ENCODE measurements at places on chromosomes 16 and 17.

DNA sequence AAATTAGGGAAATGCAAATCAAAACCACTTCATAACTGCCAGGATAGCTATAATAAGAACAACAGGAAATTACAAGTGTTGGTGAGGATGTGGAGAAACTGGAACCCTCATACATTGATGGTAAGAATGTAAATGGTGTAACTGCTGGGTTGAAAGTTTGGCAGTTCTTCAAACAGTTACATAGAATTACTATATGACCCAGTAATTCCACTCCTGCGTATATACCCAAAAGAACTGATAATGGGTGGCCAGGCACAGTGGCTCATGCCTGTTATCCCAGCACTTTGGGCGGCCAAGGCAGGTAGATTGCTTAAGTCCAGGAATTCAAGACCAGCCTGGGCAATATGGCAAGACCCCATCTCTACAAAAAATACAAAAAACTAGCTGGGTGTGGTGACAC is 4.5 kb upstream of the CMTM4 start:
- no peak for DNase-seq

DNA sequence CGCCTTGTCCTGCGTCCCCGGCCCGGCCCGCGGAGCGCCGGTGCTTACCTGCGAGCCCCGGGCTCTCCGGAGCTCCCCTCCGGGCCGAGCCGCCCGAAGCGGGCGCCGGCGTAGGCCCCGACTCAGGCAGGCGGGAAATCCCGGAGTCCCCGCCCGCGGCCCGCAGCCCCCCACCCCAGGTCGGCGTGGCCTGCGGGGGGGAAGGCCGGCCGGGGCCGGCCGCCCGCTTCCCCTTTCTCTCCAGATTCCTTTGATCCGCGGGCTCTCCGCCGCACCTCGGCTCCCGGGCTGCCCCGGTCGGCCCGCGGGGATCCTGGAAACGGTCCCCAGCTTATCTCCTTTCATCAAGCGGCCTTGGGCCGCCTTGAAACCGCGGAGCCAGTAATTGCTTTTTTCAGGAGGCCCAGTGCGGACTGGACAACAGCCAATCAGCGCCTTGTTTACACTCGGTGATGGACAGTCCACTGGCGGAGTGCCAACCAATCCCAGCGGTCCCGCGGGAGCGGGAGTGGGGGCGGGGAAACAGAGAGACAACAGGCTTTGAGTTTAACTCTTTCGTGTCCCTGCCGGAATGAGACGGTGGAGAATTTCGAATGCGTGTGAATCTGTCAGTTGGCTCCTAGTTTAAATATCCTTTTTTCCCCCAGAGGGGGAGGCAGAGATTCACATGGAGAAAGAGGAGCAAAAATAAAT is 1.4 kb upstream of the BAHCC1 start:
- peak; percentile 97 for DNase-seq

DNA sequence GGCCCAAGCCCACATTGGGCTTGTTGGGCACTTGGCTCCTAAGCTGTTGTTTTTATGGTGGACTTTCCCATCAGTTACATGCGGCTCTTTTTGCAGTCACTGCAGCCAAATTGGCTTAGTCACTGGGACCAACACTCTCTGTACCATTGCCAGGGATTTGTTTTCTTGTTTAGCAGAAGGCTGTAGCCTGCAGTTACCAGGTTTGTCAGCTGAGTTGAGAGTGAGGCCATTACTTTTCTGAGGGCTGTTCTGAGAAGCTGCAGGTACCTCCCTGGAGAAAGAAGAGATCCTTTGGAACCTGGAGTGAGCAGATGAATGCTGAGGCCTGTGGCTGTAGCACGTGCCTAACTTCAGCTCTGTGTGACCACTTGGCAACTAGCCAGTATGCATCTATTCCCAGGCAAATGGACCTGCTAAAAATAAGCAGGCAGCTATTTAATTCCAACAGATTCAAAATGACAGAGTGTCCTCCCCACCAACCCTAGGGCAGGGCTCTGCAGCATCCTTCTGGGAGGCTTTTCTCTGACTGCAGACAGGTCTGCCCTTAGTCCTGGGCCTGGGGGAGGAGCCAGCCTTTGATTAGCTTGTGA is 12.9 kb downstream of the AKAP1 start:
- peak; percentile 40 for DNase-seq

DNA sequence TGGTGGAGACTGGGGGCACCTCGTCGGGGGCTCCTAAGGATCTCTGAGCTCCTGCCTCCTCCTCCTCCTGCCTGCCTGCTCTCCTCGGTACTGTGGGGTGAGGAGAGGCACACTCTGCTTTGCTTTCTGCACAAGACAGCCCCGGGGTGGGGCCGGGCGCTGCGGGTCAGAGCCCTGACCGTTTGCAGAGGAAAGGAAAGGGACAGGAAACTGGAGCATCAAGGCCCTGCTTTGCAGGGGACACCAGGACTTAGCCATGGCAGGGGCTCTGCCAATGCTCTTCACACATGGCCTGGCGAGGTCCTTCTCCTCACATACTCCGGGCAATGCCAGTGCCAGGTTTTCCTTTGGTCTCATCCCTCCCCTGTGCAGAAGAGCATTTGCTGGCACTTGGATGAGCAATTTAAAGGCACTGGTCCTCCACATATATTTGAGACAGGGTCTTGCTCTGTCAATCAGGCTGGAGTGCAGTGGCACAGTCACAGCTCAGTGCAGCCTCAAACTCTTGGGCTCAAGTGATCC is 23.8 kb upstream of the DOC2B start:
- DNase-seq = no peak

- no peak for DNase-seq
Measured at GRCh38 chr16:56936950-56937349, 5.0 kb downstream of the HERPUD1 start.

DNA sequence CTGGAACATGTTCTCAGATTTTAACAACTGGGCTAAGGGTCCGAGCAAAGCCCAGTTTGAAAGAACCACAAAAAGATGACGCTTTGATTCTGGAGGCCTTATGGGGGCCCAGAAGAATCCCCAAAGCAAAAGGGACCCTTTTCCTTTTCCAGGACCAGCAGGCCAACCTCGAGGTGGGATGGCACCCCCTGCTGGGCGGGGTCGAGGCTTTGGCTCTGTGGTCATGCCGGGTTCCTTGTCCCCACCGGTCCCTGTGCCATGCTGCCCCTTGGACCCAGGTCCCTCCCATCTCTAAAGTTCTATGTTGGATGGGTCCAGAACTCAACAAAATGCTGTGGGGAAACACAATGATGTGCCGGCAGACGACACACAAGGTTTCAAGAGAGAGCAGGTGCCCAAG is 30.9 kb downstream of the TMEM204 start:
- DNase-seq = peak; percentile 31

- DNase-seq = no peak
Measured at GRCh38 chr17:65684631-65685030, 123.2 kb upstream of the AXIN2 start.

DNA sequence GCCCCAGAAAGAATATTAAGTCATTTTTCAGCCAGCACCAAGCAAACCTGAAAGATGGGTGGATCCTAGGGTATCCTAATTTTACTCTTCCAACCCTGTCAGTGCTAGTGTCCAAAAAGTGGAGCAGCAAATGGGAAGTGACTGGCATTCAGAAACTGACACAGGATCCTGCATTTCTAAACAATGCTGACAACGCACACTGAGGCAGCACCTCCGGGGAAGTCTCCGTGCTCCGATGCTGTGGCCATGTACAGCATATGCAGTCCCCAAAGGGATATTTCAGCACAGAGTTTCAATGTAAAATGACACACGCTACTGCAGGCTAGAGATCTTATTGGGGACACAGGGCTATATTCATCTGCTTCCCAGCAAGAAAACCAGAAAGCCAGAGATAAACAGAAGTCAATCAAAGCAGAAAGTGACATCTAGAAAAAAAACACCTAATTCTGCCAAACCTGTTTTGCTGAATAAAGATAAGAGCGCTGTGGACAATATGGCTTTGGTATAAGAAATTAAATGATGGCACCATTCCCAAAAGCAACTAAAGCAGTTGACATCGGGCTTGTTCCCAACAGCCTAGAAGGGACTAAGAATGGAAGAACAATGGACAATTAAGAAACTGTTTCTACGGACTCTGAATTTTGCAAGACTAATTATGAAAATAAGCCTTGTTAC is 17.3 kb downstream of the XYLT1 start:
- no peak for DNase-seq

GRCh38 chr17:71392715-71393567 is 727.9 kb upstream of the SOX9 start:
- DNase-seq = peak; percentile 62

DNA sequence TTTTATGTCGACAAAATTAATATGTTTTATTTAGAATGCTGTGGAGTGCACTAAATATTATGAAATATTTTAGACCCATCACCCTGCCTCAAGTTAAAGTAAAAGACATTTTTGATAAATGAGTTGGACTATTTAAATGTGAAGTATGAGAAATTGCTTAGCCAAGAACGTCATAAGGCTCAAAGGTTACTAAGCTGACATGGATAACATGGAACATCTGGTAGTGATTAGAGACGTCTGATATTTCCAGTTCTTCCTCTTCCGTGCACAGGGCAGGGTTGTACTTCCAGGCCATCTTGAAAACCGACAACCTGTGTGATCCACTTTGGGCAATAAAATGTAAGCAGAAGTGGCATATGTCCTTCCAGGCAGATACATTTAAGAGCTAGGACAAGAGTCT is 7.2 kb upstream of the CCL8 start:
- no peak for DNase-seq

DNA sequence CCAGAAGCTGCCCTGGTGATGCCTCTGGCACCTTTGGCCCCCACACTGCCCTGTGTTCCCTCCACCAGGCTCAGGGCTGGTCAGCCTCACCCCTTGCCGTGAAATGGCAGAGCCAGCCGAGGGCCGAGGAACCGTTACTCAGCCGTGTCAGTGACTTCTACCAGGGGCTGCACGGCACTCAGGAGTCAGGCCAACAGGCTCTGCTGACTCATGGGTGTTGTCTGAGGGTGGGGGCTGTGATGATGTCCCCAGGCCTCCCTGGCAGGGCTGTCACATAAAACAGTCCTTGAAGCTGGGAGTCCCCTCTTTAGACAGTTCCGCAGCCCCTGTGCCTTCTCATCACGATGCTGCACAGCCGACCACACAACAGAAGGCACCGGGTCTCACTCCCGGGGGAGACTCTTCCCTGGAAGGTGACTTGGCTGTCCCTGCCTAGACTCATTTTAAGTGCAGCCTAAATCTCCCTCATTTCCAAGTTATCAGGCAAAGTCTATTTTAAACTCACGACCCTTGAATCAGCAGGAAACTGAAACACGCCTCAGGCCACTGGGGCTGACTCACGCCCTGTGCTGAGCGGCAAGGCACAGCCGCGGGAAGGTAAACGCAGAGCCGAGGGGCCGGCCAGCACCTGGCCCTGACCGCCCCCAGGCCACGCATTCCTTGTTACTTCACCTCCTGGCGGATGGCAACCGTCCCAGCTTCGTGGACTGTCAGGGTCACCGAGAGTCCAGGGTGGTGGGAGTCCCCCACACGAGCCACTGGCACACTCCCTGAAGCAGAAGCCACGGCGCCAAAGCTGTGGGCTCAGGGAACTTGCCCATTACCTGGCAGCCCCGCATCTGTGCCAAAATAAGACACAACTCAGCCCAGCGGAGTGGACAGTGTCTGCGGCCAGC is 102.6 kb downstream of the ZNF778 start:
- peak; percentile 85 for DNase-seq

DNA sequence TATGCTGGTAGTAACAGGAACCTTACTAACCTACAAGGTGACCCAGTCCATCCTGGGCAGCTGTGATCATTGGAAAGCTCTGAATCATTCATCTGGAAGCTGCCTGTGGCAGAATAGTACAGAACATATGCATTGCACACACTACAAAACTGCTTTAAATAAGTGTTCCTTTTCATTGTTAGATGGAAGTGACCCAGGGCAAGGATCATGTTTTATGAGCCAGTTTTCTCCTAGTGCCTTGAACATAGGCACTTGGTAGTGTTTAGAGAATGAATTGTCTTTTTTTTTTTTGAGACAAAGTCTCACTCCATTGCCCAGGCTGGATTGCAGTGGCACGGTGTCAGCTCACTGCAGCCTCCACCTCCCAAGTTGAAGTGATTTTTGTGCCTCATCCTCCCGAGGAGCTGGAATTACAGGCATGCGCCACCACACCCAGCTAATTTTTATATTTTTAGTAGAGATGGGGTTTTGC is 55.4 kb downstream of the TENT4B start:
- DNase-seq = no peak

DNA sequence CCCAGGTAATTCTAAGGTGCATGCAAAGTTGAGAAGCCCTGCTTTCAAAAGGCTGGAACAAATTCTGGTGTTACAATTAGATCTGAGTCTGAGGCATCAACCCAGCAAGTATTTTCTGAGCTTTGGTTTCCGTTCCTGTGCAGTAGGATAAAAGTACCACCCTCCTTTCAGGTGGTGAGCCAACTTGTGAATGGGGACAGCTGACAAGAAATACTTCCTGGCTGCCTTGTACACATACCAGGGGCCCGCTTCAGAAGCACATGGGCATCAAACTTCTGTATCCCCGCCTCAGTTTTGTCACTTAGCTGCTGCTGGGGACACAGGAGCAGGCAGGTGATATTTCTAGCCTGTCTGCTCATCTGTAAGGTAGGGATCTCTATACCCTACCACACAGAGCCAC is 252.2 kb downstream of the CPPED1 start:
- no peak for DNase-seq

GRCh38 chr17:78268191-78268874 is 36.9 kb downstream of the TMEM235 start:
- no peak for DNase-seq

GRCh38 chr17:82752371-82753200 is 721 bp downstream of the TBCD start:
- DNase-seq = peak; percentile 67

DNA sequence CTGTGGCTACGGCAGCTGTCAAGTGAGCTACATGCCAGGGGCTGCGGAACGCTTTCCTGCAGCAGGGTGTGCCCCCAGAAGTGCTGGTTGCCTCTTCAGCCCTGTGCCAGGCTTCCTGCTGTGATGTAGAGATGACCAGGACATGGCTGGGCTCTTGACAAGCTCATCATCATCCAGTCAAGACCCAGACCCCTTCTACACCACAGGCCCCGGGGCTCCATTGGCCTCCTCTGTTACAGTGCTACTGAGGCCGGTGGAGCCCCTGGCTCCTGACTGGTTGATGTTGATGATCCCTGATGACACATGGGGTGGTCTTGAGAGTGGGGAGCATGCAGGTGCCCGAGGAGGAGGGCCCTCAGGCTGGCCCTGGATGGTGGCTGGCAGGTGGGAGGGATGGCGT is 50.1 kb downstream of the B9D1 start:
- DNase-seq = no peak

DNA sequence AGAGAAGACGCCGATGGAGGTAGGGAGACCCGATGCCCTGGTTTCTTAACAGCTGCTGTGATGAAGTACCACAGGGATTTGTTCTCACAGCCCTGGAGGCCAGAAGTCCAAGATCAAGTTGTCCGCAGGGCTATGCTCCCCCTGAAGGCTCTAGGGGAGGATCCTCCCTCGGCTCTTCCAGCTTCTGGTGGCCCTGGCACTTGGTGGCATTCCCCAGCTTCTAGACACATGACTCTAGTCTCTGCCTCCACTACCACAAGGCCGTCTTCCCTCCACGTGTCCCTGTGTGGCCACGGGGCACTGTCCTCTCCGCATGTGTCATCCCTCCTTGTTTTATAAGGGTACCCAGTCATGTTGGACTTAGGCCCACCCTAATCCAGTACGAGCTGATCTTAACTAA is 375.2 kb downstream of the SLC39A11 start:
- DNase-seq = no peak
